CD4-positive, alpha-beta T cell treated with Interleukin-4 for 4 hours (primary cell): ENCODE measurements at places on chromosomes 6 and 20.

DNA sequence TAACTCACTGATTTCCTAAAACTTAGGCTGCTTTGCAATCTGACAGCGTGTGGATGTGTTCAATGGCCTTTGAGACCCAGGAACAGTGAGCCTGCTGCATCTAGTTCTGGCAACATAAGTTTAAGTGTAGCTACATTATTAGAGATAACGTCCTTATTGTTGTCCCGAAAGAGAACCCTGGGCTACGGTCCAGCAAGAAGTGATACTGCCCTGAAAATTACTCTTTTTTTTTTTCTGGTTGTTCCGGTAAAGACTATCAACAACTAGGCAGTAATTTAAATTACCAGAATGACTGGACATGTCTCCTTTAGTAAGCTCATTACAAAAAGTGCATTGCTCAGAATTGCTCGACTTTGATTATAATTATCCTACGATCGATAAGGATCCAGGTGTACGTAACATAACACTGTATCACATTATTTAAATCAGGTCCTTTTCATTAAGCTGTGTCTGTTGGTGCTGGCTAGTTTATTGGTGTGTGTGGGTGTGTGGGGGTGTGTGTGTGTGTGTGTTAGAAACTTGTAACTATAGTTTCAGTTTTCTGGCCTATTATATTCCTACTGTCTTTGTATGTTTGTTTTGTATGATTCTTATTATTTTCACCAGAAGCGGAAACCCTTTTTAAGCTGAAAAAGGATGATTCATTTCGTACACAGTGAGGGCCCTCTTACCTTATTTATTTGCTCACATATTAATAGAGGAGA is 3.0 kb downstream of the TSHZ2 start:
- peak; percentile 77 for DNase-seq

DNA sequence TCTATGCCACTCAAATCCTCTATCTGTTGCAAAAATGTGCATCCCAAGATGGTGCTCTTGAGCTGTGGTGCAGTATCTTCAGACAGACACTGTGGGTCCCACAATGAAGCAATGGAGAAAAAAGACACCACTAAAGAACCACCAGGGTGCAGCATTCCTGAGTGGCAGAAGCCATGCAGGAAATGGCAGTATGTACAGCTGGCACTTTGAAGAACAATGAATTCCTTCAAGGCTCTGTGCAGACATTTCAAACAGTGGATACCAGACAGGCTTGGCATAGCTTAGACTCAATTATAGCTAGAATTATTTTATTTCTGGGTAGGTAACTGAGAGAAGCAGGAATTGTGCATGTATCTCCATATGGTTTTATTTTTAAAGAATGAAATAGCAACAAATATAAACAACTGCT is 24.0 kb upstream of the HDAC2 start:
- peak; percentile 41 for DNase-seq

DNA sequence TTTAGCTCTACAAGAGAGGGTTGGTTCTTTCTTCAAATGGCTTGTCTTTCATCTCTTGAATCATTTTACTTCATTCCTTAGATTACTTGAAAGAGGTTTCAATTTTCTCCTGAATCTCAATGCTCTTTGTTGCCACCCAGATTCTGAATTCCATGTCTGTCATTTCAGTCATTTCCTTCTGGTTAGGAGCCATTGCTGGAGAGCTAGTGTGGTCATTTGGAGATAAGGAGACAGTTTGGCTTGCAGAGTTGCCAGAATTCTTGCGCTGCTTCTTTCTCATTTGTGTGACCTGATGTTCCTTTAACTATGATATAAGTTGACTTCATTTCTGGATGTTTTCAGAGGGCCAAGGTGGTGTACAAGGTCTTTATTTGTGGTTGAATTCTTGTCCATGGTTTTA is 157.8 kb downstream of the SLC22A3 start:
- DNase-seq: no peak

GRCh38 chr6:45047573-45047972 is 280.6 kb upstream of the RUNX2 start:
- no peak for DNase-seq

DNA sequence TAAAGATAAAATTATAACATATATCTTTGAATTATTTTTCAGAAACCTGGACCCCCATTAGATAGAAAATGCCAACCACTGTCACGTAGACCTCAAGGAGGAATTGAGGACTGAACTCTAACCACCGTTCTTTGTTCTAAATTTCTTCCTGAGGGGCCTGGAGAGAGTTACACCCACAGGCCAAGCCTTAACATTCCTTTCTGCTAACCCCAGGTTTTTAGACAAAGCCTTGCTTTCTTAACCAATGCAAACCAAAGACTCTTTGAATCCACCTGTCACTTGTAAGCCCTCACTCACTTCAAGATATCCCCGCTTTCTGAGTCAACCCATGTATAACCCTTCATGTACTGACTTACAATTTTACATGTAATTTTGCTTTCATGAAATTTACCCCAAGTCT is 41.0 kb downstream of the SNX14 start:
- no peak for DNase-seq

GRCh38 chr6:145483191-145483996 is 251.9 kb downstream of the EPM2A start:
- no peak for DNase-seq

GRCh38 chr6:147740326-147740725 is 231.8 kb downstream of the SAMD5 start:
- no peak for DNase-seq

DNA sequence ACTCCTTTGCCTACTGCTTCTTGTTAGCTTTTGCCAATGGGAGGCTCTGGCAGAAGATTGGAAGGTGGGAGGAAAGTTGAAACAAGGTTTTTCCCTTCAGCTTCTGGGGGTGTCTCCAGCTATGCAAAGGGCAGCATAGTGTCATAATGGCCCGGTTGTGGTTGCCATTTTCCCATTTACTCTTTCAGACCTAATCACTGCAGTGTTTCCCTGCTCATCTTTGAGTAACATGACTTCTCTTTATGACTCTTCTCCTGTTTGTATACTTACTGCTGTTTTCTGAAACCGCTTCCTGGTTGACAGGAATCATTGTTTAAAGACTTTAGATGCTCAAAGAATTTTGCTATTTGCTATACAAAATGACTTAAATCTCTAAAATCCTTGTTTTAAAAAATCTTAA is 19.9 kb downstream of the NRN1 start:
- no peak for DNase-seq

GRCh38 chr6:340991-341827 is 48.9 kb downstream of the DUSP22 start:
- DNase-seq: peak; percentile 42

GRCh38 chr6:26597389-26597766 is 625 bp downstream of the ABT1 start:
- DNase-seq: no peak

DNA sequence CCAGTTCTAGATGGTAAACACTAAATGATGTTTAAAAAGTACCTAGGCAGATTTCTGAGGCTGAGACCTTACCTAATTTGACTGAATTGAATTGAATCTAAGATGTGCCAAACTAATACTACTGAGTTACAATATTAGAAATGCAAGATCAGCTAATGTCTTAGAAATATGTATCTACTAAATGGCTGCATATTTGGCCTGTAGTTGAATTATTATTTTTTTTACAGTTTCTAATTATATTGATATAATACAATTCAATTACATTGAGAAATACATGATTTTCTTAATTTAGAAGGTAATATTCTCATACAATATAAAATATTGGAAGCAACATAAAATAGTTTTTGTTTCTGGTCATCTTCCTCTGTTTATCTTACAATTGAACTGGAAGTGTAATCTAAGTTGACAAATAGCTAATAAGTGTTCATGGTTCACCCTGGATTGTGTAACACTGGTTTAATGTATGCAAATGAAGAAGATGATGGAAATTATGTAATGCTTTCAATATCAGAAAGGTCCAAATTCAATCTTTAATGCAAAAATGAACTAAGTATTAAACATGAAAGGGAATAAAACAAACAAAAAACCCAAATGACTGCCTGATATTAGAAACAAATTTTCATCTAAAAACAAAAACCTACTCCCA is 2.9 kb downstream of the MAP3K7 start:
- DNase-seq: no peak

DNA sequence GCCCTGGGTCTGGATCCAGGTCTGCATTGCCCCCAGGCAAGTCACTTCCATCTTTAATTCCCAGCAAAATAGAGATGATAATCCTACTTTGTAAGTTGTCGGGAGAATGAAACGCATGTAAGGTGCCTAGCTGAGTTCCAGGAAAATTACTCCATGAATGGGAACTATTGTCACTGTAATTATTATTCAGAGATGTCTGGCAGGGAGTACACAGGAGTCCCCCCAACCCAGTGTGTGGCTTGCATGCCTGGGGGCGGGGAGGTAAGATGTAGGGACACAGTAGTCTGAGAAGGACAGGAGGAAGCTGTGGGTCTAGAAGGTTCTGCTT is 85.4 kb downstream of the CD40 start:
- no peak for DNase-seq

- no peak for DNase-seq
These were observed 4.4 kb upstream of the PHACTR3 start for GRCh38 chr20:59599941-59600340.

DNA sequence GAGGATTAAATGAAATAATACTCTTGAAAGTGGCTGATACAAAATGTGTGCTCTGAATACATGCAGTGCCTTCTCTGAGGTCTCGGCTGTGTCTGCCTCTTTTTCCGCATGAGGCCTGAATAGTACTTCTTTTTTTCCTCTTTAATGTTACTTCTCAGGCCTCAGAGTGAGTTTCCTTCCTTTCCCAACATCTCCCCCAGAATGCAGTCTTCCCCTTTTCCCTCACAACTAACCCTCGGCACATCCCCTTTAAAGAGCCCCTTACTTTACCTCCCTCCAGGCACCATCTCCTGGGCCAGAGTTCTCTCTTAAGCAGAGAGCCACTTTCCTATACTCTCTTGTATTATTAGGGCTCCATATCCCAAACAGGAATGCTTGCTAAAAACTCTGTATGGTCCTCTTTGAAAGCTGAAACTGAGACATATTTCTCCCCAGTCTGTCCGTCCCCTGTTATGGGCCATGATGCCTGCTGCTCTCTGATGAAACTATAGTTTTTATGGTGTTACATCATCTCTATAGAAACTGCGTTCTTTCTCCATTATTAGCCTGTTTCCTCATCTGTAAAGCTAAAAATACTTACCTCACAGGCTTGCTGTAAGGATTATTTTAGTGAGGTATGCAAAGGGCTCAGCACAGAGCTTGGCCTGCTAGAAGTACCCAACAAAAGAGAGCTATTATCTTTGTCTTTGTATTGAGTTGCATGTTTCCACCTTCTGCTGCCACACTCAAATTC is 2.3 kb downstream of the PLAGL2 start:
- DNase-seq: no peak

- DNase-seq: no peak
These were observed 103.6 kb downstream of the MAP3K7 start for GRCh38 chr6:90483116-90483839.

DNA sequence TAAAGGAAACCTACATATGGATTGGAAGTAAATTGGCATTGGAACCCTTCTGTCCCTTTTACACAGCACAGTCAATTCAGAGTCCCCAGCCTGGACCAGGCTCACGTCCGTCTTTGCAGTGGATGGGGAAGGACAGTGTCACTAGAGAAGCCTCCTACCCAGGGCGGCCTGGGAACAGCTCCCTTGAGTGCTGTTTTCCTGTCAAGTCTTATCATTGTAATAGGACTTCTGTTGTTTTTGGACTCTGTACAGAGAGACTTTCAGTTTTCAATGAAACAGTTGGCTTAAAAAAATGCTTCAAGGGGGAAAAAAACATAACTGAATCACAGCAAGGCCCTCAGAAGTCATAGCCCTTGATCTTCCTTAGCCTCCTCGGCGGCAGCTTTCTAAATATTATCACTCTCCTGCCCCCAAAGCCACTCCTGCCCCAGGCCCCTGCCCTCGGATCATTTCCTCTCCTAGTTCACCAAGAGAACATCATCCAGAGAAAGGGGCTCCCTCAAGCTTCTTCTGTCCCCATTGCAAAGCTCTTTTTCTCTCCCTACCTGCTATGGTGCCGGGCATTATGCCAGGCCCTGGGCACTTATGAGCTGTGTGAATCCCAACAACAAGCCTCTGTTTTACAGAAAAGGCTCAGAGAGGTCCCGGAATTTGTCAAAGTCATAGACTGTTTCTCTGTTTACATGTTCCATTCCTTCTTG is 37.8 kb upstream of the CNKSR3 start:
- no peak for DNase-seq

DNA sequence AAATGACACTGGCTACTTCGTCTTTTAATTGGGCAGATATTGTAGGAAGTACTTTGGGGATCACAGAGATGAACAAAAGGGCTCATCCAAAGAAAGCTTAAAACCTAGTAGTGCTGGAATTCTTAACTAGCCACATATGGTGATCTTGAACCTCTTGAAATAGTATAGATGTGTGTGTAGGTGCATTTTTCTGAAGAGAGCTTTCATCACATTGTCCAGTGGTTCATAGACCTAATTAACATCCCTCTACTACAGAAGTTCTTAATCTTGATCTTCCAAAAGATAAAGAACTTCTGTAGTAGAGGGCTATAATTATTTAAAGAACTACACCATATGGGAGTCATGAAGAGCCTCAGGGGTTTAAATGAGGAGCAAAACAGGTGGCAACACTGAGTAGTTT is 2.3 kb upstream of the PRIM2 start:
- no peak for DNase-seq

GRCh38 chr6:146856296-146856695 is 257.5 kb downstream of the ADGB start:
- DNase-seq: no peak

GRCh38 chr6:150841189-150841588 is 24.3 kb upstream of the MTHFD1L start:
- no peak for DNase-seq

GRCh38 chr6:85417336-85417735 is 32.5 kb upstream of the NT5E start:
- no peak for DNase-seq

- peak; percentile 95 for DNase-seq
These were observed at the start of gene CEP57L1 for GRCh38 chr6:109095036-109095834. Gene CEP57L1 (plus strand): TSS chr6:109095507. CDS start chr6:109145222, 49,715 bp downstream.

DNA sequence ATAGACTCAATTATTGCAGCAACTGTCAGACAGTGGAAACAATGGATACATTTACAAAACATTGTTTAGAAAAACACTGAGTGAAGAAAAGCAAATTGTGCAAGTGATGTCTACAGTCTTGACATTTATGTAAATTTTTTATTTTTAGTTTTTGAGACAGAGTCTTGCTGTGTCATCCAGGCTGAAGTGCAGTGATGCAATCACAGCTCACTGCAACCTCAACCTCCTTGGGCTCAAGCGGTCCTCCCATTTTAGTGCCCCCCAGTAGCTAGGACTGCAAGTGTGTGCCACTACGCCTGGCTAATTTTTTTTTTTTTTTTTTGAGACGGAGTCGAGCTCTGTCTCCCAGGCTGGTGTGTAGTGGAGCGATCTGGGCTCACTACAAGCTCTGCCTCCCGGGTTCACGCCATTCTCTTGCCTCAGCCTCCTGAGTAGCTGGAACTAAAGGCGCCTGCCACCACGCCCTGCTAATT is 9.7 kb downstream of the CNBD2 start:
- no peak for DNase-seq

DNA sequence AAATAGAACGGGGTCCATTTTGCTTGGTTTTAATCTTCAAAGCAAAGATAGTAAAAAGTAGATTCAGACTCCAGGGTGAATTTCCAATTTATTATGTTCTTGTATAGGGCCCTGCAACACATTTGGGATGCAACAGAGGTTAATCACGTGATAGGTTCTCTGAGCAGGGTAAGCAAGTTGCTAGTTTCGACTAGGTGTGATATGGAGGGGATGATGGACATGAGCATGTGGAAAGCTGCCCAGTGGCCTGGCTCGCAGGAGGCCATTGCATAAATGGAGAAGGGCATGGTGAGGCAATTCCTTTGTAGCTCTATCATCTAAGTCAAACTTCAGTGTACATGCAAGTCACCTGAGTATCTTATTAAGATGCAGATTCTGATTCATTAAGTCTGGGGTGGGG is 17.7 kb upstream of the ADGRF4 start:
- DNase-seq: no peak

GRCh38 chr6:86683132-86683908 is 254.0 kb upstream of the HTR1E start:
- DNase-seq: no peak
